ENCODE measurements at places on chromosomes 11 and 22.

DNA sequence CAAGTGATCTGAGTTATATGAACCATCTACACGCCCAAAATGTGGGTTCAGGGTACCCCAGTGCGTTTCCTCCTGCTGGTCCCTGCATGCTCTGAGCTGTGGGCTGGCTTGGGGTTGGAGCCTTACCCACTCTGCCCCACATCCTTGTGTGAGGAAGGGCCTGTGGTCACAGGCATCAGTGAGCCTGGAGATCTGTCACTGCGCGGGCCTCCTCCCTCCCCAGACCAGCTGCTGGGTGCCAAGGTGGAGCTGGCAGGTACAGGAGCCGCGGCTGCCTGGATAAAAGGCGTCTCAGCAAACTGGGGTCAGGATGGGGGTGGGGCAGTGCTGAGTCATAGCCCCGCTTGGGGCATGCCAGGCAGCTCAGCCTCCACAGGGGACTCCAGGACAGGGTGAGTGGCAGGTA lies 17.9 kb downstream of the GNAZ start:
- DNase-seq = no peak

GRCh38 chr11:128367573-128367972 lies 219.8 kb downstream of the ETS1 start:
- no peak for DNase-seq

DNA sequence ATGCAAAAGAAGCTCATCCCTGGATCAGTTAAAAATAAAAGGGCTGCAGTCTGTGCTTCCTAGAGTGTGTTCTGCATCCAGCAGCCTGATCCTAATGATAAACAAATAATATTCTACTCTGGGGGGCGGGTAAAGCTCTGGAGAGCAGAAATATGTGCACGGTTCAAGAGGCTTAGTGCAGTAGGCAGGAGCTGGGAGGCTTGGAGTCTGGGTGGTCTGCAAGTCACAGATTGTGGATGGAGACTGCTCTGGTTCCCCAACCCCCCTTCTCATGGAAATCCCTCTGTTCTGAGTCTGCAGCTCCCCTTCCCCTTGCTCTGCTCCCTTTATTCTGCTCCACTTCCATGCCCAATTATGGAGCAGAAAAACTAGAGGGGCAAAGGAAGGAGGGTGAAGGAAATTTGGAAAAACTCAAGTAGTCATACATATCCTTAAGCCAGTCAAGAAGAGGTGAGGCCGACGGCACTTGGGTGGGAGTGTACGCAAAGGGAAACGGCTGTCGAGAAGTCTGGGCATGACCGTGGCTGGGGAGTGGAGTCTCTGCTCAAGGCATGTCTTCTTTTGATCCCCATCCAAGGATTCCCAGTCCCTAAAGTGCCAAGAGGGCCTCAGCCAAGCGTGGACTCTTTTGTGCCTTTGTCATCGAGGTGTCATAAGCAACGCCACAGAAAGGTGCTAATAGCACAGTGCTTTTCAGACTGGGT lies 16.3 kb upstream of the CLMP start:
- DNase-seq = no peak

- DNase-seq = no peak
Observed at GRCh38 chr11:10267821-10268220, 26.2 kb downstream of the SBF2 start.

GRCh38 chr11:73387594-73388264 lies 11.5 kb downstream of the RELT start:
- DNase-seq = no peak

Measured in NCI-H524 treated with DMSO at 0.1 percent for 48 hours (cell line).